ENCODE measurements at places on chromosomes 13 and 19.

- no peak for DNase-seq
Measured at GRCh38 chr13:79548902-79549301, 67.9 kb downstream of the NDFIP2 start.

DNA sequence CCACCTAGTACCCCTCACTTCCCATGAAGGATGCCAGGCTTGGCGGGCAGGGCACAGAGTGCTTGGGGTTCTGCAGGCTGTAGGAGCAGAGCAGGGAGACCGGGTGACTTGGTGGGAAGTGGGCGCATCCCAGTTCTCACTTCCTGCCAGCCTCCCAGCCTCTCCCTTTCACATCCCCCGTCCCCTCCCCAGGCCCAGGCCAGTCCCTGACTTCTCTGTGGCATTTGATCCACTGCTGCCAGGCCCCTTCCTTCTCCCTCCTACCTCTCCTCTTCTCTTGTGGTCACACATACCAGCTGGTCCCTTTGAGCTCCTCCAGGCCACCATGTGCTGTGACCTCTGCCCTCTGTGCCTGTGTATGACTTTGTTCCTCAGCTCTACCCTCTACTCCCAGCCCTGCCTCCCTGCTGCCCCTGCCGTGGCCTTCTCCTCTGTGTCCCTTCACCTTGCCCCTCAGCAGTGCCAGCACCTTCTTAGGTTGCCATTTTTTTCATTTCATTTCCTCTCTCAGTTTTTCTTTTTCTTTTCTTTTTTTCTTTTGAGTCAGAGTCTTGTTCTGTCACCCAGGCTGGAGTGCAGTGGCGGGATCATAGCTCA lies 19.5 kb downstream of the MYO1F start:
- no peak for DNase-seq

DNA sequence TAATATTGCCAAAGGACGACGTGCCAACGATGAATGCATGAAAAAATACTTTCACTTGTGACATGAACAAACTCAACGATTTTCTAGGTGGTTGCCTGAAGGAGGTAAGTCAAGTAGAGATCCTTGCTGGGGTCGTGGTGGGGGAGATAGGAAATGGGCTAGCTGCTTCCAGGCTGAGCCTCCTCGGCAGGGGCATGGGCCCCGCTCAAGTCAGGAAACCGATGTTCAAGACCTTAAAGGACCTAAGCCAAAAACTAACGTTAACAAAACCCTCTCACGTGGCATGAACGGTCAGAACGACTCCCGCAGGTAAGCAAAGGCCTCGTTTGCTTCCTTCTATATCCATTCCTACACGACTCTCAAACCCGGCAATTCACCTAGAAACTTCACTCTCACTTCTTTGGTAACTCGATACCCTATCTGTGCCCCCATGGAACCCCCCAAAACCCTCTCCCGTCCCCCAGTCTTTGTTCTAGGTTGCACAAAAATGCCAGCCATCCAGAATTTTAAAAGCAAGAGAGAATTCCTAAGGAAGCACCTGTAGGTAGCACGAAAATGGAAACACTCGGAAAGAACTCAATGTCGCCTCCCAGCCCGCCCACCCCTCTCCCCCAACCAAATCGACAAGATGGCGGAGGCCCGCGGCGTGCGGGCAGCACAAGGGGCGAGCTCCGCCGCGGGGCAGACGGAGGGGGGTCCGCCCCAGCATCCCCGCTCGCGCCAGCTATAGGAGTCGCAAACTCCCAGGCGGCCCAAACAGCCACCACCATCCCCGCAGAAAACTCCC lies 13.6 kb downstream of the ACP4 start:
- DNase-seq, result peak; percentile 58

GRCh38 chr19:1408300-1409203 lies 1.2 kb downstream of the DAZAP1 start:
- no peak for DNase-seq

DNA sequence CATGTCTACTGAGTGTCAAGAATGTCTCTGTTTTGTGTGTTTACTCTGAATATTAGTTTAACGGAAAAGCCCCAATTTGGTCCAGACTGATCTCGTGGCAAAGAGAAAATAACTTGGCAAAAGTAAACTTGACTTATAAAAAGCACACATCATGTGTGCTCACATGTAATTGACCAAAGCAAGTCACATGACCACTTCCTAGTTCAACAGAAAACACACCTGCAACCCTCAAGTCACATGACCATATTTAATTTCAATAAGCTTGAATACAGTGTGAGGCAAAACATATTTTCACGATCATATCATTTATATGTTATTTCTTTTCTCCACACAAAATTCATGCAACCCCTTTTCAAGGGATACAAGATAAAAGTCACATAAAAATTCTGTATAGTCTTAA lies 662.4 kb downstream of the SLITRK1 start:
- DNase-seq, result no peak

GRCh38 chr13:30615481-30615865 lies 2.2 kb upstream of the USPL1 start:
- DNase-seq, result no peak

GRCh38 chr19:8085598-8086408 lies 33.2 kb downstream of the CCL25 start:
- DNase-seq, result peak; percentile 25

DNA sequence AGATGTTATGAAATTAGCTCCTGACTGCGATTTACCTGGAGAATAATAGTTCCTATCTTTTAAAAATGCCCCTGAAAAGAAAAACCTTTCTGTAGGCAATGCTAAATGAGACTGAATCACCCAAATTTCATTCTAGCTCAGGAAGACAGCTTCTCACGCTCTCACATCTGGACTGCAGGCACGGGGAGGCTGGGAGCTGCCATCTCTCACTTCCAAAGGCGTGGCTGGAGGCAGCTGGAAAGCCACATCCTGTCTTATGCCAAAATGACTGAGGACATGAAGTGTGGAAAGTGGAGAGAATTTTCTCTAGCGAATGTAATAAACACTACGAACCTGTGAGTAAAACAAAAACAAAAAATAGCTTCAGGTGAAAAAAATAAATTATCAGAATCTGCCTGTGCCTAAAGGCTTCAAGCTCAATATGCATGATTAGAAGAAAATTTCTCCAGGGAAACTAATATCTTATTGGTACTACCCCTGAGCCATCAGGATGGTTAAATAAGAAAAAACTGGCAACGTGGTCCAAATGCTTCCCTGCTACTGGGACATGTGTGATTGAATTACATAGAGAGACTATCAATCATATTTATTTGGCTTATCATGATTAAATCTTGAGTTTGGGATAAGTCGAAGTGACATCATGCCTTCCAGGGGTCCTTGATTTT lies 58.1 kb upstream of the UBL3 start:
- DNase-seq, result no peak
